A549 (cell line): ENCODE measurements at places on chromosomes 16 and 17. TPM values are rescaled to one million over a fixed set of nuclear protein-coding genes. Genes with fewer than 3 reads are reported as not detected.
A peak's percentile ranks its signal among the peaks of the same experiment; 100 is the strongest.

DNA sequence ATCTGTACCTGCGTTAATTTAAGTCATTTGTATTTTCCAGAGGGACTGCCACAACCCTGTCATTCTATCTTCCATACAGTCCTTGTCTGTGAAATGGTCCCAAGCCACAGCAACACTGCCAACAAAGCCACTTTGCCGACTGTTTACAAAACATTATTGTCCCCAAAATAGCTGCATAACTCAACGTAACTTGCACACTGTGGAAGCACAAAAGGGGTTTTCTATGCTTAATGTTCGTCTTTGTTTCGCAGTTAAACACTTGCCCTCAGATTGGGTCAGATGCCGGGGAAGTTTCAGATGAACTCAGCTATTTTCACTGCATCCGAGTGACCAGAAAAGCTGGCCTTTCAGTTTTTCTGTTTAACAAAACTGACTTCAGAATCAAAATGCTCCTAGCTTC is 4.6 kb downstream of the SEC14L5 start:
- DNase-seq = no peak

GRCh38 chr17:43618276-43618675 is 43.4 kb downstream of the MEOX1 start:
- DNase-seq = no peak

- no peak for DNase-seq
Observed at GRCh38 chr16:25258861-25259179, 1.2 kb upstream of the ZKSCAN2 start.

DNA sequence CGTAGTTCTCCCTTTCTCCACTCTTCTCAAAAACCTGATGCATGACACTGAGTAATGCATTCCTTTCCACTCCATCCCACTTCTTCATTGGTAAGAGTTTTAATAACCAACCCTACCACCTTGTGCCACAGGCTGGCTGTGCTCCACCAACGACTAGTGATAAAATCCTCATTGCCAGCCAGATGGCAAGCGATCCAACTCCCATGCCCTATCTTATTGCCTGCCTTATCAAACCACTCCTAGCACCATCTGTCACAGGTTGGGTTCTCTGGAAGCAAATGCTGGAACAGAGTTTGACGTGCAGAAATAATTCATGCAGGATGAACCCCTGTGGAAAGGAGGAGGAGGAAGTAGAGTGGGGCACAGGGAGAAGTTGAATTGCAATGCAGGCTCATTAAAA is 99.5 kb downstream of the CHD9NB start:
- DNase-seq = no peak

DNA sequence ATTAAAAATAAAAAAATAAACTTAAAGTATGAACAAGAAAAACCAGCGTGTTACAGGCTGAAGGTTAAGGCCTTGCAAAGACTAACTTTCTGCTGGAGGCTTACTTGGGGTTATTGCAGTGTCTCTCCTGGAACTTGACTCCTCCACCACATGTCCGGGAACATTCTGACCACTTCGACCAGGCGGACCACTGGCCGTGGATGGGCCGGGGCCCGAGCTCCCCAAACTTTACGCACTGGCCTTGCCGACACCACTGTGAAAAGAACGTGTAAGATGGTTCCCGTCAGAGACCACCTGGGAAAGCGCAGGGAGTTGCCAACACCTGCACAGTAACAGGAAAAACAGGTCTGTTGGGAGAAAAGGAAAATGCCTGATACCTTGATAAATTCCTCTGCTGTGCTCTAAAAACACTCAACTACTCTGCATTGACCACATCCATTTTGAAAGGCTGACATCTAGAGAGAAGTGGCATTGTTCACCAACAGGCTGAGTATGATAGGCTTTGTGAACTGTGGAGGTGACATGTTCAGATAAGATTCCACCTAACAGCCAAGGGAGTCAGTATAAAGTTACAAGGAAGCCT is 99.1 kb downstream of the ADAMTS18 start:
- DNase-seq = no peak

DNA sequence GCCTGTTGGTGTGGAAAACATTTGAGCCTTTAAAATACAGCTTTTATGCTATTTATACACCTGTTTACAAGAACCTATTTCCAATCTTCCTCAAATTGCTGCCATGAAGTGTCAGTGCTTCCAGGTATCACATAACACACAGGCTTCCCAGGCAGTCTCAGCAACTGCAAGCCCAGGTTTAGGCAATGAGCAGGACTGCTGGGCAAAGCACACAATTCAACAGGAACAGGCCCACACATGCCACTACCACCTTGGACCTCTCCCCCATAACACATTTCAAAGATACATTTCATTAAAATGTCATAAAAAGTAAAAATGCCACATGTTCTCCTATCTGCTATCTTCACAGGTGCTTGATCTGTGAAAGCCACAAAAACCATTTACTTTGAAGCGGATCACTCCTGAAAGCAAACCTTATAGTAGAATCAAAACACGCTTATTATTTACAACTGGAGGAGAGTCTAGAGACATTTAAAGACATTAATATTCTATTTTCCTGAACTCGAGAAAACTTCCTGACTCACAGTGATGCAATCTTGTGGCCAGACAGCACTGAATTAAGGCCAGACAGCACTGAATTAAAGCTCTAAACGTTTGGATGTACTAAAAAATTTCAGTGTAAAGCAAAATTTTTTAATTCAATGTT is 31.5 kb downstream of the ANKFY1 start:
- DNase-seq = no peak

DNA sequence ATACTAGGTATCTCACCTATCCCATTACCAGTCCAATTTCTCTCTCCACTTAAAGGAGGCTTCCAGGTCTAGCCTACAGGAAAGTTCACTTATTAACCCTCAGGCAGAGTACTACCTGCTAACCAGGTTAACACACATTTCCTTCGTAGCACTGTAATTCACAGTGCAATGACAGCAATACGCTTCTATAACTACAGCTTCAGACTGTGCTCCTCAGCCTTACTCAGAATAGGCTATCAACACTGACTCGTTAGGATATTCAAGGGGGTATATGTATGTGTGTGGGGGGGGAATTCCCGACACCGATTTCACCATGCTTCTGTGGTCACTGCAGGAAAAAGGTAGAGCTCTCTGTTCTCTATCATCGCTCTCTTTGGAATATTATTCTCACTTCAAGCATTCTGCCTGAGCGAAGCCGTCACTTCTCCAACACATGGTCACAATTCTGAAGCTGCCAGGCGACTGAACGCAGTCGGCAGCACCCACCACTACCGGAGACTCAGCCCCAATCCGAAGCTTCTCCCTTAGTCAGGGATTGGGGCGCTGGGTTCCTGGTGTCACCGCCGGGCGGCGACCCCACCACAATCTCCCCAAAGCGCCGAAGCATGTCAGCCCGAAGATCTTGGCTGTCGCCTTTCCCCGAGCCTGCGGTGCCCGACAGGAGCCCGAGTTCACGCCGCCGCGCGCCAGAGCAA is 618 bp downstream of the GGA3 start:
- no peak for DNase-seq

DNA sequence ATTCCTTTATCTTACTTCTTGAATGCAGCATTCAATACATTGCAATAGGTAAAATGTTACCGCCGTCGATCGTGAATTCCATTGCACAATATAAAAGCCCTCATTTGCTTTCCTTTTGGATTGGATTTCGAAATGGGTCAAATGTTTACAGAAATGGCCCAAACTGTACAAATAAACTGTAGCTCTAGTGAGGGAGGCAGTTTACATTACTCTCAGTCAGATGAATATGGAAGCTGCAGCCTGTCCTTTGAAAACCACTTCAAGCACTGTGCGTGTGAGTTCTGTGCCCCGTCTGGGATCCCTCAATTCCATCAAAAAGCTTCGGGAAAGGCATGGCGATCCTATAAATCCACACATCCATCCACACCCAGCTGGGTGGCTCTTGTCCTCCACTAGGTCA is 258.6 kb upstream of the FOXF1 start:
- no peak for DNase-seq

DNA sequence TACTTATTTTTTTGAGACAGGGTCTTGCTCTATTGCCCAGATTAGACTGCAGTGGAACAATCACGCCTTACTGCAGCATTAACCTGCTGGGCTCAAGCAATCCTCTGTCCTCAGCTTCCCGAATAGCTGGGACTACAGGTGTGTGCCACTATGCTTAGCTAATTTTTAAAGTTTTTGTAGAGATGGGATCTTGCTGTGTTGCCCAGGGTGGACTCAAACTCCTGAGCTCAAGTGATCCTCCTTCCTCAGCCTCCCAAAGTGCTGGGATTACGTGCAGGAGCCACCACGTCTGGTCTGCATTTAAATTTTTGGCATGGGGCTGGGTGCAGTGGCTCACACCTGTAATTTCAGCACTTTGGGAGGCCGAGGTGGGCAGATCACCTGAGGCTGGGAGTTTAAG is 41.0 kb upstream of the INTS2 start:
- DNase-seq = no peak

DNA sequence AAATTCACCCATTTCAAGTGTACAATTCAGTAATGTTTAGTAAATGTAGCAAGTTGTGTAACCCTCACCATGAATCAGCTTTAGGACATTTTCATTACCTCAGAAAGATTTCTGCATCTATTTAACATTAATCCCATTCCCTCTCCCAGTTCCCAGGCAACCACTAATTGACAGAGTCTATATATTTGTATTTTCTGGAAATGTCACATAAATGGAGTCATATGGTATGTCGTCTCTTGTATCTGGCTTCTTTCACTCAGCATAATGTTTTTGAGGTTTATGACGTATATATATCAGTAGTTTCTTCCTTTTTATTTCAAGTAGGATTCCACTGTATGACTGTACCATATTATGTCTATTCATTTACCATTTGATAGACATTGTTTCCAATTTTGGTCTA is 199.8 kb downstream of the CYB561 start:
- no peak for DNase-seq

GRCh38 chr17:79252886-79253285 is 178.3 kb downstream of the ENGASE start:
- DNase-seq = no peak

- no peak for DNase-seq
Observed at GRCh38 chr16:53519417-53520091, 16.5 kb upstream of the AKTIP start.

DNA sequence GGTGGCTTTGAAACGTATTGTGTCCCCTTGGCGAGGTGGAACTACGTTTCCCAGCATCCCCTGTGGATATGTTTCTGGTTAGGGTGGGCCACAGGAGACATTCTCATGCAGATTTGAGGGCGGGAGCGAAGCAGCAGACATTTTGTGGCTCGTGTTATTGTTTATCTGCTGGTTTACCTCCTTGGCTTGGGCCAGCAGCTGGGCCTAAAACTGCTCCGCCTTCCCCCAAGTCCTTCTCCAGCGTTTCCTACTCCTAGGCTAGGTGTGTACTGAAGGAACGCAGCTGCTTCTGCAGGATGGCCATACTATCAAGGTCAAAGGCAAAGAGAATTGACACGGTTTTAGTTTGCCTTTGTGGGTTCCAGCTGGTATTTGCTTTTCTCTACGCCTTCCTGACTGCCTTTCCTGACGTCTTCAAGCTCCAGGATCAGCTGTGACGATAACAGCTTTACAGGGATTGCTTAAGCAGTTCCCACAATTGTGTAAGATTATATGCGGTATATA is 17.2 kb upstream of the WSB1 start:
- DNase-seq = no peak

- DNase-seq = no peak
Observed at GRCh38 chr16:55999683-56000082, 124.5 kb upstream of the CES5A start.

DNA sequence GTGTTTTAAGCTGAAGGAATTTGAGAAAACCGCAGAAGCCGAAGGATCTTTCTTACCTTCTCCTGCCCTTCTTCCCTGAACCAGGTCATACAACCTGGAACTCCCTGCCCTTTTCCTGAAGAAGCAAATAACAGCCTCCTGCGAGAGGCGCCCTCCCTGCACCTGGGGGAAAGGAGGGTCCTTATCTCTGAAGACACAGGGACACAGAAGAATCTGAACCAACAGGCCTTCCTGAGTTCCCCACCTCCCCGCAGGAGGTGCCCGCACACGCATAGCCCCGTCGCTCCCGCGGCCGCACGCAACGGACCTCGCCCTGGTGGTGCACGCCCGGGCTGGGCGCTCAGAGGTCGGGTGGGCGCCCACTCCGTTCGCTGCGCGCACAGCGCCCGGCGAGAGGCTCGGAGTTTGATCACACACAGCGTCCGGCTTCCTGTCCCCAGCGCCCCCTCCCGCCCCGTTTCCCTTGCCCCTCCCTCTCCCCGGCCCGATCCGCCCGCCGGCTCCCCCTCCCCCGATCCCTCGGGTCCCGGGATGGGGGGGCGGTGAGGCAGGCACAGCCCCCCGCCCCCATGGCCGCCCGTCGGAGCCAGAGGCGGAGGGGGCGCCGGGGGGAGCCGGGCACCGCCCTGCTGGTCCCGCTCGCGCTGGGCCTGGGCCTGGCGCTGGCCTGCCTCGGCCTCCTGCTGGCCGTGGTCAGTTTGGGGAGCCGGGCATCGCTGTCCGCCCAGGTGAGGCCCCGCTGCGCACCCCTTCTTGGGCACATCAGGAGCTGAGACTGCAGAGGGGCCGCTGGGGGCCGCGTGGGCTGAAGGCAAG is at the start of gene TNFSF12:
Gene TNFSF12, plus strand, starts transcription at position 474 of the 816 bp plus-strand sequence. Its CDS starts 96 bp downstream, at position 570.
- DNase-seq = peak; percentile 42

GRCh38 chr16:85624646-85625045 is 11.5 kb downstream of the GSE1 start:
- no peak for DNase-seq

DNA sequence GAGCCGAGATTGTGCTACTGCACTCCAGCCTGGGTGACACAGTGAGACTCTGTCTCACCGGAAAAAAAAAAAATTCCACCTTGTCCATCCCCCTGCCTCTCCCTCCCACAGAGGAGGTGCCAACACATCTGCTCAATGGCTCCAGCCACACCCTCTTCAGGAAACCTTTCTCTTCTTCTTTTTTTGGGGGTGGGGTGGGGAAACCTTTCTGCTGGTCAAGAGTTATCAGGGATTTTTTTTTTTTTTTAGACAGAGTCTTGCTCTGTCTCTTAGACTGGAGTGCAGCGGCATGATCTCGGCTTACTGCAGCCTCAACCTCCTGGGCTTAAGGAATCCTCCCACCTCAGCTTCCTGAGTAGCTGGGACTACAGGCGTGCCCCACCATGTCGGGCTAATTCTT is 18.7 kb downstream of the TNS4 start:
- DNase-seq = peak; percentile 86

GRCh38 chr17:9020824-9021157 is 519 bp upstream of the NTN1 start:
- no peak for DNase-seq

- no peak for DNase-seq
Observed at GRCh38 chr16:88435437-88436355, 17.4 kb upstream of the ZFPM1 start.

- DNase-seq = peak; percentile 85
Observed at GRCh38 chr17:78142119-78142861, 3.9 kb upstream of the C17orf99 start.

Gene KRTAP3-1
- polyA plus RNA-seq = not detected in 3 replicates

Gene KRTAP4-4
- not detected in 3 replicates for polyA plus RNA-seq

Gene TEDC2
- 20.7 to 22.6 TPM (median 22.2 TPM) in 3 replicates for polyA plus RNA-seq

Gene IL32
- polyA plus RNA-seq = 18.8 to 32.0 TPM (median 20.2 TPM) in 3 replicates

Gene VPS4A
- polyA plus RNA-seq = 25.5 to 28.1 TPM (median 26.7 TPM) in 3 replicates

Gene CHST5
- polyA plus RNA-seq = 0.08 TPM in 2 of 3 replicates, not detected in the other

Gene TMC8
- 0.16 to 0.32 TPM (median 0.26 TPM) in 3 replicates for polyA plus RNA-seq

Gene KCTD2
- 16.3 to 18.8 TPM (median 18.6 TPM) in 3 replicates for polyA plus RNA-seq
